ENCODE measurements at places on chromosomes 2 and 18.
A peak's percentile ranks its signal among the peaks of the same experiment; 100 is the strongest.

GRCh38 chr2:167790781-167791450 lies 456.5 kb downstream of the STK39 start:
- no peak for DNase-seq

DNA sequence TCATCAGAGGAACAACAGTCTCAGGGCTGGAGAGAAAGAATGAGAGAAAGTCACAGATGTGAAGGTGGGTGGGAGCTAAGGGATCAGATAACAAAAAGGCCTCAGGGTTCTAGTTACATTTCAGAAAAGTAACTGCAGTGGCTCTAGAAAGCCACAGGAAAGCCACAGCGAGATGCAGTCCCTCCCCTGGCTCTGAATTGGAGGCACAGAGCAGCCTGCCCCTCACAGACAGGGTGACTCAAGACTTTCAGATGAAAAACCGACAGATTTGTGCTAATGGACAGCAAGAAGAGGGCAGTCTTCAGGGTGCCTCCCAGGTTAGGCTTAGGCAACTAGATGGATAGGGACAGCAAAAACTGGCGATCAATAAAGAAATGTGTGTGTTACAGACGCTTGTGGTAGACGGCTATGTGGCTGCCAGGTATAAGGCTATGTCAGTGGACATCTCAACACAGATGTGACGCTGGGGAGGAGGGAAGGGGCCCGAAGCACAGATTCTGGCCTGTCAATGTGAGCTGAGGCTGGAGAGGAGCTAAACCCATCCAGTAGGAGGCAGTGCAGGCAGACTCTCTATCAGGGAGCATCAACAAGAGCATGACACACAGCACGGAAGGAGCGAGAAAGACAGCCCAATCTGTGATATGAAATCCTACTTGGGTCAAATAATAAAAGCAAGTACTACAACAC lies 26.2 kb downstream of the UNC50 start:
- DNase-seq: peak; percentile 10

DNA sequence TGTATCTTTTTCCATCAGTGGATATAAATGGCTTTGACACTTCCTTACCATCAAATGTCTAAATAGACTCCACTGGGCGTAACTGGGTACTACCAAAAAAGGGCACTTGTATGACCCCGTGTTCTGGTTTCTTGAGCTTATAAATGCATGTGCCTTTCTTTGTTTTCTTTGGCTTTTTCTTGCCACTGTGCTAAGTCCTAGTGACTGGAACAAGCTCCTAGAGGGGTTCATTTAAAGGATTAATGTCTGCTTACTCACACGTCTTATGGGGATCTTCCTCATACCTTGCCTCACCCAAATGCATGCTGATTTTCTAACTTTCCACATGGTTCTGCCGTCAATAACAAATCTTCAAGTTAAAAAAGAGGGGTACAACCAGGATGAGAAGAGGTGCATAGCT lies 19.8 kb upstream of the ZNF532 start:
- DNase-seq: no peak

DNA sequence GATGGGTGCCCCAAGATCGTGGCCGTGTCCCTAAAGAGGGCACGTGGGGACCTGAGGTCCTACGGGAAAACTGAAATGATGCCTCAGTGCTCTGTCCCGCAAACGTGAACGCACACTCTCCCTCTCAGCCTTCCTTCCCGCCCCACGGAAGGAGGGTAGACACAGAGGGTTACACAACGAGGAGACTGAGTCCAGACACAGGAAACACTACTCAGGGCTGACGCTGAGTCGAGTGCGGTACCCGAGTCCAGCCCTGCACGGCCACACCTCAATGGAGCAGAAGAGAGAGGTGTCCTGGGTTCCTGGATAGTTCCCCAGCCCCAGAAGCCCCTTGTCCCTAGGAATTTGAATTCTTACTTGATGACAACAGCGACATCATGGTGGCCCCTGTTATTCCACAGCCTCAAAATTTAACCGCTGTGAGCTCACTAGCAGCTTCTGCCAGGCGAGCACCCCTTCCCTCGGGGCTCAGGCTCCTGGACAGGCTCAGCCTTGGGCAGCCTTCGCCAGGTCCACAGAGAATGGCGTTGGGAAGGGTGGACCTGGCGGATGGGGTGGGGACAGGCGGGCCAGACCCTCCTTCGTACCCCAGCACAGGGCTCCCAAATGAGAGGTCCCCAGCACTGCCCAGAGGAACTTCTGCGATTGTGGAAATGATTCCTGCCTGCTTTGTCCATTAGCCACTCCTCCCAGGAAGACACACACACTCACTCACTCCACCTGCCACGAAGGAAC lies 980 bp upstream of the RNPEPL1 start:
- DNase-seq: no peak

- no peak for DNase-seq
Measured at GRCh38 chr2:99679518-99679917, 189.7 kb upstream of the REV1 start.
